ENCODE measurements at places on chromosomes 3 and 15.

DNA sequence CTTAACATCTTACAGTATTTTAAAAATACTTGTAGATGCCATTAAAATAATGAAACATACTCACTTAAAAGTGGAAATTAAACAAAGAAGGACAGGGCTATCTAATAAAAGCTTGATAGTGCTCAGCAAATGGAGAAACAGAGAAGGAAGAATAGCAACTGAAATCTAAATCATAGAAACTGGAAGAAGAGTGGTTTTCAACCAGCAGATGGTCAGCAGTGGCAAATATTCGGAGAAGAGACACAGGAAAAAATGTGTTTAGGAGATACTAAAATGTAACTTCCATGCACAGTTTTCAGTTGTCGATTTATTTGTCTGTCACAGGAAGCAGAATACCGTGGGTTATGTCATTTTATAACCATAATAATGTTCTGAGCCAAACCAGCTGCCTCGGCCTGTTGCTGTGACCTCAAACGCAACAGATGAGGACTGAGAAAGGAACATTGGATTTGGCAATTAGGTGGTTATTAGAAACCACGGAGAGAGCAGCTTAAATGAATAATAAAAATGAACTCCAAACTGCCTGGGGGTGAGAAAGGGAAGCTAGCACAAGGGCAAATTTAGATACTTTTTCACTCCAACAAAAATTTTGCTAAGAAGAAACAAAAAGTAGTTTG is 246.6 kb upstream of the KCNMB2 start:
- DNase-seq = peak; percentile 40

- DNase-seq = no peak
Observed at GRCh38 chr3:193761969-193762368, 169.0 kb downstream of the OPA1 start.

DNA sequence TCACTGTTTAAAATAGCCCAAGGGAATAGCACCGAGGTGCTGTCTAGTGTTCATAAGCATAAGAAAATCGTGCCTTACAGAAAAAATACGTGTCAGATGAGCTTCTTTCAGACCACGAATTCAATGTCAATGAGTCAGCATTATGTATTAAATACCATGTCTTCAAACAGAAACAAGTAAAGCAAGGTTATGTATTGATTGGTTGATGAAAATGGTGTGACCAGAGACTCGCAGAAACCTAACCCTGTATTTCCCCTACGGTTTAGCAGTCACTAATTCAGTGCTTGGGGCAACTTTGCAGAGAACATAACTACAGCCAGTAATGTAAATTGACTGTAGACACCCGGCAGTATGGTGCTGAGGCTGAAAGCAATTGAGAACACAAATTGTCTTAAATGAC is 307.7 kb downstream of the IL5RA start:
- no peak for DNase-seq

- DNase-seq = no peak
Observed at GRCh38 chr3:19907523-19907922, 26.5 kb downstream of the EFHB start.

GRCh38 chr3:49199239-49199899 is 28.0 kb downstream of the KLHDC8B start:
- DNase-seq = peak; percentile 88

GRCh38 chr15:40420793-40421192 is 15.2 kb downstream of the IVD start:
- DNase-seq = no peak

DNA sequence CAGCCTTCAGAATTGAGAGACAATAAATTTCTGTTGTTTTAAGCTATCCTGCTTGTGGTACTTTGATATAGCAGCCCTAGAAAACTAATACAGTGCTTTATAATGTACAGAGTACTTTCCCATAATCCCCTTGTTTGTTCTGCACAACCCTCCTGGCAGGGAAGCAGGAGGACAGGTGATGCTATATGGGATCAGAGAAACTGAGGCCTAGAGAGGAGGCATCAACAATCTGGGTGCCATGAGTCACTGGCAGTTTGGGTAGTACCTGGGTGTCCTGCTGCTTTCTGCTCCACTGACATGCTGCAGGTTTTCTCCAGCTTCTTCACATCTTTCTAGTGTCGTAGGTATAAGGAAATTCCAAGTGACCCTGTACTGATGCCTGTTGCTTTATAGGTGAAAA is 55.0 kb downstream of the CTDSPL start:
- no peak for DNase-seq

- no peak for DNase-seq
Observed at GRCh38 chr3:110533089-110533488, 538.5 kb upstream of the NECTIN3 start.

DNA sequence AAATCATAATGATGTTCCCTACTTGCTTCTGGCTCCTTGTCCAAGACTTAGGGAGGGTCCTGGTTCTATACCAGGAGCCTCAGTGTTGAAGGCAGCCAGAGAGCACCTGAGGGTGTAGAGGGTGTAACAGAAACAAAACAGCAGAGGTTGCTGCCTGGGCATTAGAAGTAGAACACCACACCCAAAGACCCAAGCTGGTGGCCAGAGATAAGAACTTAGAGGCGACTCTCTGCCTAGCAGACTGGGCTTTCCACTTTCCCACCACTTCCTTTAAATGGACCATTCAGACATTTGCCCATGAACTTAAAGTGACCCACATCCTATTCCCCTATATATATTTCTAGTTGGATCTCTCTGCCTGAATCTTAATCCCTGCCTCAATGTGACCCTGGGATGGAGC is 189.8 kb downstream of the KLF13 start:
- DNase-seq = no peak

DNA sequence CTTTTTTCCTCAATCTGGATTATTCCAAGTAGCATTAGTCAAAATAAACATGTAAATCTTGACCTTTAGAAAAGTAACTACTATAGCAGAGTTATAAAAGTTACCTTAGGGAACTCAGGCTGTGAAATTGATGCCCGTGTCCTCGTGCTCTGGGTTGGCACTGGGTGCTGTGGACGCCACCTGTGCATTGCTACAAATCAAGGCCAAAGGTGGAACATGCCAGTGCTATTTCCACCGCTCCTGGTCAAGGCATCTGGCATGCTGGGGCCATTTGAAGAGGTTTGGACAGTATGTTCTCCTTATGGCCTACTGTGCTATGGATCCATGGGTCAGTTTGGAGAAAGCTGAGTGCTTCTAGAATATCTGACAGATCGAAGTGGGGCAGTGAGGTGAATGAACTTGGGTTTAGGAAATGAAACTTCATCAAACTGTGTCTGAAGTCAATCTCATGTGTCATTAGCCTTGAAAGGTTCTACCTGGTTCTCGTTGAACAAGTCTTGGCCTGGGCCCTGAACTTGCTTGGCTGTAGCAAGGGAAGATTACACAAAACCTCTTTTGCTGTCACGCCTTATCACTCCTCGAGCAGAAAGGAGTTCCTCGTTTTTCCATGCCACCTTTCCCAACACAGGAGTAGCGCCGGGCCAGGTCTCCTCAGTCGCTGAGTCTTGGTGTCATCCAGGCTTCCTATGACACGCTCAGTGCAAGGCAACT is 397.6 kb upstream of the RGMA start:
- DNase-seq = no peak
